ENCODE measurements at places on chromosomes 6 and 20. TPM values are rescaled to one million over a fixed set of nuclear protein-coding genes. Genes with fewer than 3 reads are reported as not detected.

DNA sequence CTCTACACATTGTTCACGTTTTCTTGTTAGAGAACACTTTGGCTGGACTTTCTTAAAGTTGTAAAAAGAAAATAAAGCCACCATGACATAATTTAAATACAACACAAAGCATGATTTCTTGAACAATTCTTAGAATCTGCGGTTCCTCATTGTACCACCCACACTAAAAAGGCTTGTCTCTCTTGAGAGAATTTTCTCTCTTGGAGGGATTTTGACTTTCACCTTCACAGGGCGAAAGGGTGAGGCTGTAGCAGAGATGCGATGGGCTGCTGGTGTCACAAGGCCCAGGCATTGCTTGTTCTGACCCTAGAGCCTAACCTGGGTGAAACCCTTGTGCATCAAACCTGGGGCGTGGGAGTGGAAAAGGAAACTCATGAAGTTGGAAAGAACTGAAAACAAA lies 122.7 kb upstream of the RIPOR2 start:
- no peak for DNase-seq

Gene FAM217B
- 37.6 TPM for total RNA-seq

Gene ELOVL2
- 1.3 TPM for total RNA-seq

GRCh38 chr6:81786150-81786549 lies 33.7 kb upstream of the TENT5A start:
- no peak for DNase-seq

Gene CEP162
- 3.3 TPM for total RNA-seq

- no peak for DNase-seq
Measured at GRCh38 chr6:36285187-36285671, 15.4 kb downstream of the PNPLA1 start.

- peak; percentile 77 for DNase-seq
Measured at GRCh38 chr6:157020881-157021343, 243.7 kb downstream of the ARID1B start.

GRCh38 chr6:21604081-21604480 lies 10.5 kb downstream of the SOX4 start:
- no peak for DNase-seq

Gene EHMT2
- total RNA-seq, result 17.1 TPM

- DNase-seq, result no peak
Measured at GRCh38 chr6:129251669-129252376, 368.9 kb downstream of the LAMA2 start.

GRCh38 chr6:127343809-127344659 lies 625 bp upstream of the ECHDC1 start:
- no peak for DNase-seq

DNA sequence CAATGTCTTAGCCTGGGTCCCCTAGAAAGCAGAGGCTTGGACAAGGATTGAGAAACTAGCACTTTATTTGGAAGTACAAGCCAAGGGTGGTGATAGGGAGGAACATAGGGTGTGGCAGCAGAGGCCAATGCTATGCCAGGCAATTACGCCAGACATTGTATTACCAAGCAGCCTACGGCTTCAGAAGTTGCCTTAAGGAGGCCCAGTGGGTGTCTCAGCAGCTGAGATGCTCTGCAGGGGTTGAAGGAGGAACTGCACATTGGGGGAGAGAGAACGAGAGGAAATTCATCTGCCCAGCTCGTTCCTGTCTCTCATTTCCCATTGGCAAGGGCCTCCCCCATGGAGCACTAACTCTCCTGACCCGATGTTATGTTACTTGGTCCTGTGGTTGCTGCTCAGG lies 859 bp downstream of the C20orf202 start:
- DNase-seq, result no peak

DNA sequence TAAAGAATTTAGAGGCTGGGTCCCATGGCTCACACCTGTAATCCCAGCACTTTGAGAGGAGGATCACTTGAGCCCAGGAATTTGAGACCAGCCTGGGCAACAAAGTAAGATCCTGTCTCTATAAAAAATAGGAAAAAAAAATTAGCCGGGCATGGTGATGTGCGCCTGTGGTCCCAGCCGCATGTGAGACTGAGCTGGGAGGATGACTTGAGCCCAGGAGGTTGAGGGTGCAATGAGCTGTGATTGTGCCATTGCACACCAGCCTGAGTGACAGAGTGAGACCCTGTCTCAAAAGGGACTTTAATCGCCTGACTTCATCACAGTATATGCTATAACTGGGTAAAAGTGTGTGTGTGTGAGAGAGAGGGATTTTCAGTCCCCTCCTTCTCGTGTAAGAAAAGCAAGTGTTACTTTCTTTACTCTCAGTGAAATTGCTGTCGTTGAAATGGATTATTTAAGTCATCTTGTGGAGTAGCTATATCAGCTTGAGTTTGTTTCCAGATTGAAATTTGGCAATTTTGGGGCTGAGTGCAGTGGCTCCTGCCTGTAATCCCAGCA lies 7.5 kb downstream of the NCOA3 start:
- no peak for DNase-seq

DNA sequence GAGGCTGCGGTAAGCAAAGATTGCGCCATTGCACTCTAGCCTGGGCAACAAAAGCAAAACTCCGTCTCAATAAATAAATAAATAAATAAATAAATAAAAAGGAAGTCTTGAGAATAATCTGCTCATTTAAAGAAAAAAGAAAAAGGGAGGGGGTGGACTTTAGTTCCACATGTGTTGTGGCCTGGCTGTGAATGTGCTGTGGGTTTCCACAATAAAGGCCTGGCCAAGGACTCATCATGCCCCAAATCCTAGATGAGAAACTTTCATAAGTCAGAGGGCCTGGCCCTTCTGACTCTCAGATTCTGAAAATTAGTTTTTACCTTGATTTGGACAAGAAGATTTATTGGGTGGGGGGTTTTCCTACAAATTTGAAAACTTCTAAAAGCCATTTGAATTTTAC lies 48.4 kb downstream of the RIOK1 start:
- no peak for DNase-seq

DNA sequence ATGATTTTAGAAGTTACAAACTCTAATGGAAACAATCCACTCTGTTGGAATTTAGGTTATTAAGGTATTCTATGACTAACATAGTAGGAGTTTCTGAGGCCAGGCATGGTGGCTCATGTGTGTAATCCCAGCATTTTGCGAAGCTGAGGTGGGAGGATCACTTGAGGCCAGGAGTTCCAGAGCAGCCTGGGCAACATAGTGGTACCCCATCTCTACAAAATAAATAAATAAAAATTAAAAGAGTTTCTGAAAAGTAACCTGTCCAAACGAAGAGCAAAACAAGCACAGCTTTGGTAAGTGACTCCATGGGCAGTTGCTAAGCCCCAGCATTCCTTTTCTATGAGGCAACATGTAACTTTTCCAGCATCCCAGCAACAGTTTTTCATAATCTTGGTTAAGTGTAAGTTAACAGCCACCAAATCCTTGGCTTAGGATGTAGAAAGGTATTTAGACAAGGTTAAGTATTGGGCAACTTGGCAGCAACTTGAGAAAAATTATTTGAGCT lies 86.3 kb downstream of the SOX4 start:
- DNase-seq, result no peak

Gene PNLDC1
- 0.17 TPM for total RNA-seq

Gene TMC2
- total RNA-seq, result 0.10 TPM

DNA sequence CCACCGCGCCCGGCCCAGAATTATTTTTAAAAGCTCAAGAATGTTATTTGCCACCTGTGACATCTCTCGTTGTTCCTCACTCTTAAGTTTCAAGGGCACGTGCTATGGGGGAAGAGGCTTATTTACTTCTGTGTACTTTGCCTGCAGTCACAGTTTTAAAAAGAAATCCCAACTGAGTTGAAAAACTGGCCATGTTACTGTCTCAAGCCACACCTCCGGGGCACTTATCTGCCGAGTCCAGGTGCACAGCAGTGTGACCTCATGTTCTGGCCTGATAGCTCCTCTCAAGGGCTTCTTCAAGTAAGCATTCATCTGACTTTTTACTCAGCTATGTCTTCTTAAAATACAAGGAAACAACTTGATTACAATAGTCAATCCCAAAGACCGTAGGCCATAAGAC lies 34.5 kb downstream of the SHLD1 start:
- no peak for DNase-seq

Gene OR12D3
- not detected for total RNA-seq

GRCh38 chr6:28693751-28694443 lies 168.2 kb downstream of the GPX5 start:
- no peak for DNase-seq

GRCh38 chr6:154165478-154165877 lies 126.4 kb downstream of the OPRM1 start:
- DNase-seq, result no peak

DNA sequence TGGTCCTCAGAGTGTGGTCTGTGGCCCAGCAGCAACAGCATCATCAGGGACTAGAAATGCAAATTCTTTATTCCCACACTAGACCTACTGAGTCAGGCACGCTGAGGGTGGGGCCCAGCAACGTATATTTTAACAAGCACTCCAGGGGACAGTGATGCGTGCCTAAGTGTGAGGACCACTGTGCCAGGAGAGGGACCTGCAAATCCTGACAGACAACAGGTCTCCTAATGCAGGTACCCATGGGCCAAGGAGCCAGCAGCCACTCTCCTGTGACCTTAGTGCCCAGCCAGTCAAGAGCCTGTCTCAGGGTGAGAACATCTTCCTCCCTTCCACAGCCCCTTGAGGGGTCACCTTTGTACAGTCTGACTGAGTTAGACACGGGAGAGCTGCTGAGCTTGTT lies 8.0 kb upstream of the MYLK2 start:
- DNase-seq, result no peak

Gene TPX2
- total RNA-seq, result 0.72 TPM

Gene DDX43
- 0.52 TPM for total RNA-seq

- DNase-seq, result no peak
Measured at GRCh38 chr6:26500102-26500501, at the start of gene BTN1A1. Gene BTN1A1 (plus strand): TSS chr6:26500303. CDS start chr6:26501287, 984 bp downstream.

Gene VNN1
- 1.9 TPM for total RNA-seq

GRCh38 chr20:47540443-47541354 lies 39.0 kb downstream of the NCOA3 start:
- DNase-seq, result no peak

DNA sequence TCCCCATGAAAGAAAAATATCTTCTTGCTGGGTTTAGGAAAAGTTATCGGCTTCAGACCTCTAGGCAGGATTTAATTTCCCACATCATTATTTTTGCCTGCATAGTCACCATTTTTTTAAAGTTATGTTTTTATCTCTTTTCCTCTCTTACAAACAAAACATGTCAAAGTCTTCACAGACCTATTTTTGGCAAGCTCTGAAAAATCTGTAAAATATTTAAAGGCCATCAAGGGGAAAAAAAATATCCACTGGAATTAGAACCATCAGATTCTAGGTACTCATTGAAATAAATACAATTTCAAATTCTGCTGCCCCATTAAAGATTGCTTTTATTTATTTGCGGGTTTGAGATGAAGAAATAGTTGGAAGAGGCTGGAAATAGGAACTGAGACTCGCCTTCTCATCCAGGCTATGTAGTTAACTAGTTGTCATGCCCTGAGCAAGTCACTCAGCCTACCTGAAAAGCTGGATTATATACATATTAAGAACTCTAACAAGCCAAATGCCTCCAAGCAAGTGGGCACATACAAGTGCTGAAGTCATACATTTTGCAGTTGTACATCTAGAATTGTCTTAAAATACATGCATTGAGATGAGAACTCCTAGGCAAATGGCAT lies 101.7 kb upstream of the SASH1 start:
- no peak for DNase-seq
